ENCODE measurements at places on chromosomes 6 and 20.

GRCh38 chr6:13764996-13765395, 49.4 kb downstream of the MCUR1 start:
- no peak for DNase-seq

DNA sequence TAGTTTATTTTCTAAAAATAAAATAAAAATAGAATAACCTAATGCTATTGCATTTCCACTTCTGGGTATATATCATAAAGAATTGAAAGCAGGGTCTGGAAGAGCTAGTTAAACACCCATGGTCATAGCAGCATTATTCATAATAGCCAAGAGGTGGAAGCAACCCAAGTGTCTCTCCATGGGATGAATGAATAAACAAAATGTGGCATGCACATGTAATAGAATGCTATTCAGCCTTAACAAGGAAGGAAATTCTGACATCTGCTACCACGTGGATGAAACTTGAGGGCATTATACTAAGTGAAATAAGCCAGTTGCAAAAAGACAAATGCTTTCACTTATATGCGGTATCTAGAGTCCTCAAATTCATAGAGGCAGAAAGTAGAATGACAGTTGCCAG, 130.8 kb downstream of the TIAM2 start:
- no peak for DNase-seq

DNA sequence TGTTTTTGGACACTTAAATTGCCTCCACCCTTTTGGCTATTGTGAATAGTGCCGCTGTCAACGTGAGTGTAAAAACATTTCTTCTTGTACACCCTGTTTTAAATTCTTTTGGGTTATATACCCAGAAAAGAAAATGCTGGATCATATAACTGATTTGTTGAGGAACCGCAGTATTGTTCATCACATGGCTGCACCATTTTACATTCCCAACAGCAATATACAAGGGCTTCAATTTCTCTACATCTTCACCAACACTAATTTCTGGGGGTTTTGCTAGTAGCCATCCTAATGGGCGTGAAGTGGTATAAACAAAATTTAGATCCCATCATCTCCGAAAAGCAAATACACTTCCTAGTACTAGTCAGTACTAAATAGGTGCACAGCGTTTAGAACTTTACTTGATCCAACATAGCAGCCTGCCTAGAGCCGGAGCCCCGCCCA, 579 bp upstream of the BPHL start:
- no peak for DNase-seq

DNA sequence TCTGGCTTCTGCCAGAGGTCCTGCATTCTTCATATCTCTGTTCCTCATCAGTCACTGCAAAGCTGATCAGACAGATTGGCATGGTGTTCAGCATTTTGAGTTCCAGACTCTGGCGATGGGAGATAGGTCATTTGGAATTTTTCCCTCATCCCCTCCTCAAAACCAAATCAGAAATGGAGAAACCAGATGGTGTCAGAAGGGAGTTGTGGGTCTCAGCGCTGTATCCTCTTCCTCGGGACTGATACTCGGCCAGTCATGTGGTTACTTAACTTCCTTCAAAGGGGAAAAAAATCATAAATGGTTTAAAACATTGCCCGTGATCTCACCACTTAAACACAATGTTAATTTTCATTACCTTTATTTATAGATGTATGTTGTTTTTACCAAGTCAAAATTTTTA, 75.8 kb downstream of the IGF2R start:
- DNase-seq, result no peak

- no peak for DNase-seq
Measured at GRCh38 chr6:143408151-143408786, 42.2 kb downstream of the ADAT2 start.

DNA sequence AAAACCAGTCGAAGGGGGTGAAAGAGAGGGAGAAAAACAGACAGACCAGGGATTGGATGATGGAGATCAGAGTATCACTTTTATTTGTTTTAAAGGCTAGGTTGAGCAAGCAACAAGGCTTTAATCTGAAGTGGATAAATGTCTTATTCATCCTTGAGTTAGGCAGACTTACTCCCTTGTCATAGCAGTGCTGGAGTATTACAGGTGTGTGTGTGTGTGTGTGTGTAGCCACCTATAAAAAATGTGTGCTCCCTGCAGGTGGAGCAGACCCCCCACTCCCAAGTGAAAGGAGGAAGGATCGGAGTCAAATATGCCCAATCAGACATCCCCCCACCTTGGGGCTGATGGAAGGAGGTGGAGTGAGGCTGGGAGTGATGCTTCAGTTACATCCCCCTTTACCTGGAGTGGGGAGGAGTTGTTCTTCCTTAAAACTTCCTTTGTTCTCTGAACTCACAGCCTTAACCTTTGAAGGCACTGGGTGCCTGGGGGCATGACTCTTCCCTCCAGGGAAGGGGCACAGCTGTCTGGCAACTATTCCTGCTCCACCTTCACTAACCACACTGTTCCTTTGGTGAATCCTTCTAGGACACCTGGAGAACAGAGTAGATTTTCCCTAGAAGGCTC, 27.3 kb downstream of the PTK7 start:
- no peak for DNase-seq

DNA sequence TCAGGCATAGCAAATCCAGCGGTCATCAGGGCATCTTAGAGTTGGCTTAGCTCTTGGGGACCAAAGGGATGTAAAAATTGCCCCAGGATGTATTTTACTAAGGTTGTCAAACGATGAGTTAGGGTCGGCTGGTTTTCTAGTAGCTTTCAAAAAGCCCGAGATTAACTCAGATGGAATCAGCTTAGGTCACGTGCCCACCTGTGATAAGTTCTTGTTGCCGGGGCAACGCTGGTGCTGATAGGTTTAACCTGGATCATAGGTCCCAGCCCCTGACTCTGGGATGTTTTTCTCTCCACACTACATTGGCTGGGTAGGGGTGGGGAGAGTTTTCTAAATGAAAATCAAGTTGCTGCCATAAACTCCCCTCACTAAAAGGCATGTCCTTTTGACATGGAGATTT, 257.3 kb upstream of the SULF2 start:
- no peak for DNase-seq

DNA sequence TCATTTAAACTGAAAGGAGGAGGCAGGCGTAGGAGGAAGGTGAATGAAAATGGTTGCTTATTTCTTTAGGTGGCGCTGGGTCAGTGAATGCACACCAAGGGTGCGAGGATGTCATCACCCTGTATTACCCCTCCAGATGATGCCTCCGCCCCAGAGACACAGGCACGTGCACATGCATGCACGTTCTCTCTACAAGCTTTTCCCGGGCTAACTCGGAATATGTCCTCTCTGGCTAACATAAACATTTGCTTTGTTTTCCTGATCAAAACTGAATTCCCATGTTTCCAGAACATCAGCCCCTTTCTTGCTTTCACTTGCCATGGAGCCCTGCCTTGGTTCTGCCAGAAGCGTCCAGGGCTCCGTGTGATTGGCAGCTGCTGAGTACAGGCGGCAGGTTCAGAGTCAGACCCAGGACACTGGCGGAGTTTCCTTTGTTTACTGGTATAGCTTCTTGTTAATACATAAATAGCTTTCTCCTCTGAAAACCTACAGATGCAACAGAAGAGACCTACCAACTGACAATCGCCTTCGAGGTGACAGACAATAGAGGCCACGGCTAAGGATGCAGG, 131.2 kb upstream of the RPS6KA2 start:
- DNase-seq, result no peak

DNA sequence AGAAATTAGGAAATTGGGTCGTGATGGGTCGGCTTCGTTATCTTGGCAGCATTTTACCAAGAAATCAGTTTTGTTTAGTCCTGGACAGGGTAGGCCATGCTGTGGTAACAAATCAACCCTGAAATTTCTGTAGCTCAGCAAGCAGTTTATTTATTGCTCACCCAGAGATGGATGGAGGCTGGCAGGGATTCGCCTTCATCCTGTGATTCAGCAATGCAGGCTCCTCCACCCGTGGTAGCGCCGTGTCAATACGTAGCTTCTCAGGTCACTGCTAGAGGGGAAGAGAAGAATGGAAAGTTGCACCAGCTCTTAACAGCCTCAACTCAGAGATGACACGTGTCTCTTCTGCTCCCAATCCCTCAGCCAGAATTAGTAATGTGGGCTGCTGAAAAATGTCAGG, 157.0 kb upstream of the SGK1 start:
- no peak for DNase-seq

DNA sequence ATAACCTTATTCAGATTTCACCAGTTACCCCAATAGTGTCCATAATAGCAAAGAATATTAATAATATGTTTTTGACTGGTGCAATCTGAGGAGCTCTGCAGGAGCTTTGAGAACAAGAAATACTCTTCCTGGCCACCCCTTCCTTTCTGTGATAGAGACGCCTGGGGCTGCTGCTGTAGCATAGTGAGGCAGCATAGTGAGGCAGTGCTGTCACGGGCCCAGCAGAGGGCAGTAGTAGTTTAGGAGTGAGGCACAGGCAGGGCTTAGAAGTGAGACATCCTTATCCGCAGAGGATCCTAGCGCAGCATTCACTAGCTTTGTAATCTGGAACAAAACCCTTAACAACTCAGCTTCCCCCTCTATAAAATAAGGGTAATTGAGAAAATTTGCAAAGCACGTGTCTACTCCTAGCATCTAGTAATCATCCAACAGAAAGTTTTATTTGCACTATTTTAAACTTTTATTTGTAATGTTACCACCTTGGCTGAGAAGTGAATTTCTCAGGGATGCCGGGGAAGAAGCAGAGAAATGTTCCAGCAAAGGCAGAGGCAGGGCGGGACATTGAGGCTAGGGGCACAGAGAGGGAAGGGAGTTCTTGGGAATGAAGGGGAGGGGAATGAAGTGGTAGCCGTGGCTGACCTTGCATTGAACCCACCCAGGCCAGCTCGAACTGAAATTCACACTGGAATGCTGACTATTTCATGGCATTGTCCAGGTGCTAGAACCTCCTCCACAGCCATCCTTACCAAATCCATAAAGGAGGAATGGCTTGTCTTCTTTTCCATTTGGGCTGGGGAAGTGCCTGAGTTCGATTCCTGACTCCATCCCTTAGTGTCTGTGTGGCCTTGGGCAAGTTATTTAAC, 78.8 kb downstream of the CDS2 start:
- DNase-seq, result peak; percentile 81

GRCh38 chr20:64068386-64069208, 5.6 kb downstream of the TCEA2 start:
- DNase-seq, result no peak

GRCh38 chr6:142757852-142758628, 186.9 kb downstream of the HIVEP2 start:
- DNase-seq, result no peak

DNA sequence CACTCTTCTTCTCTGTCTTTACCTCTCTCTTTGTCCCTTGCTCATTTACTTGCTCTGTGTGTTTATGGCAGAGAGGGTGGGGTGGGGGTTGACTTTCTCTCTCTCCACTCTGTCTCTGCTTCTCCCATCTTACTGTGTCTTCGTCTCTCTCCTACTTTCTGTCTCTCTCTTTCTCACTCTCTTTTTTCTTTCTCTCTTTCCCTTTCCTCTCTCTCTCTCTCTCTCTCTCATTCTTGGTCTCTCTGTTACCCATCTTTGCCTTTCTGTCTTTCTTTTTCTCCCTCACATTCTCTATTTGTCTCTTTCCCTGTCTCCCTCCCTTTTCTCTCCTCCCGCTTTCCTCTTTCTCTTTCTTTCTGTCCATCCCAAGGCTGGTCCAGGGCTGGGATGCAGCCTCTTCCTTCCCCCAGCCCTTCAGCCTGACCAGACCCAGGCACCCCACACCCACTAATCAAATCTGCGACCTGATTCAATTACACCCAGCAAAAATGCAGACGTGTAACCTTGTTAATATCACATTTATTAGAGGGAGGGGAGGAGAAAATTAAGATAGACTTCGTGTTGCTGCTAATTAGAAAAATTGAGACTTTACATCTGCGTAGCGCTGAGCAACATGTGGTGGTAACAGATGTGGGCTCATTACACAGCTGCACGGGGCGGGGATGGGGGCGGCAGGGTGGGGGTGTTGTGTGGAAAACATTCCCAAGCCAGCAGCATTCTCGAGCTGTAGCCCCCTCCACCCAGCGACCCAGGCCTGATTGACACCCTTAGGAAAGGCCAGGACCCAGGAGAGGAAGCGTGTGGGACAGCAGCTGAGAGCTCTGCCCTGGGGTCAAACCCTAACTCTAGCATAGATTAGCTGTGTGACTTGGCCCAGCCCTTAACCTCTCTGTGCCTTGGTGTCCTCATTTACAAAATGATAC, 124.9 kb upstream of the MAFB start:
- DNase-seq, result peak; percentile 19

DNA sequence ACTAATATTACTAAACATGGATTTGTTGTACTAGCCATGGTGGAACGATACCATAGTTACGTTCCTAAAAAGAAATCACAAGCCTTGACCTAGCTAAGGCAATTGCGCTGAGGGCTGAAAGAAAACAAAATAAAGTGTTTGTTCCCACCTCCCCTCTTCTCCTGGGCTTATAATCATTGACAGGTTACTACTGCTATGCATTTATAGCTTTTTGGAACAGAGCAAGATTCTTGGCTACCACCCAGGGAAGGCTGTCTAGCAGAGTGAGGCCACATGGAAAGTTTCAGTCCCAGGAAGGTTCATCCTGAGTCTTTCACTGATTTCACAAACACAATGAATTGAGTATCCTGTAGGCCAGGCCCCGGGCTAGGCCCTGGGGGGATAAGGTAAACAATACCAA, 84.6 kb downstream of the TMEM170B start:
- DNase-seq, result no peak

- DNase-seq, result no peak
Measured at GRCh38 chr6:65091561-65091960, 615.5 kb downstream of the EYS start.

DNA sequence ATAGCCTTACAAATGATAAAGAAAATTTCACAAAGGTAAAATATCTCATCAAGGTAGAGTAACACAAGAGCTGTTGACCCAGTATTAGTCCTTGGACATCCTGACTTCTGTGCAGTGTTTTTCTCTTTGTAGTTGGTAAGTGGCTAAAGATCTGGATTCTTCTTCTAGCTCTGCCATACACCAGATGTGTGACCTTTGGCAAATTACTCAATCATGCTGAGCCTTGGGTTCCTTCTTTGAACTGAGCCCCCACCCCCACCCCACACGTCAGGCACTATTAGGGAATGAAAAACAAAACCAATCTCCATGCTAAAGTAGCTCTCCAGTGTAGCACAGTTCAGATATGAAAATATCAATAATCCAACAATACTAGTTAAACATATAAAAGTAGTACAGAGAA, 15.1 kb upstream of the TRIM39 start:
- no peak for DNase-seq

- no peak for DNase-seq
Measured at GRCh38 chr6:16912756-16913155, 151.5 kb upstream of the ATXN1 start.

GRCh38 chr6:54426995-54427394, 118.8 kb downstream of the TINAG start:
- DNase-seq, result no peak

- DNase-seq, result no peak
Measured at GRCh38 chr6:46888031-46888430, 33.7 kb downstream of the ADGRF5 start.

GRCh38 chr6:124795643-124796463, 166.4 kb upstream of the RNF217 start:
- no peak for DNase-seq

- no peak for DNase-seq
Measured at GRCh38 chr20:24871480-24872213, 77.4 kb upstream of the CST7 start.

Data from activated CD8-positive, alpha-beta memory T cell treated with anti-CD3 and anti-CD28 coated beads, Interleukin-2, amount 10 ng/mL, durations not matched to agents 7 days and 5 days (primary cell).